Urothelium cell line (cell line): ENCODE measurements at places on chromosomes 2 and 18.

- no peak for DNase-seq
These were observed 379.3 kb upstream of the VWC2L start for GRCh38 chr2:214031566-214031965.

DNA sequence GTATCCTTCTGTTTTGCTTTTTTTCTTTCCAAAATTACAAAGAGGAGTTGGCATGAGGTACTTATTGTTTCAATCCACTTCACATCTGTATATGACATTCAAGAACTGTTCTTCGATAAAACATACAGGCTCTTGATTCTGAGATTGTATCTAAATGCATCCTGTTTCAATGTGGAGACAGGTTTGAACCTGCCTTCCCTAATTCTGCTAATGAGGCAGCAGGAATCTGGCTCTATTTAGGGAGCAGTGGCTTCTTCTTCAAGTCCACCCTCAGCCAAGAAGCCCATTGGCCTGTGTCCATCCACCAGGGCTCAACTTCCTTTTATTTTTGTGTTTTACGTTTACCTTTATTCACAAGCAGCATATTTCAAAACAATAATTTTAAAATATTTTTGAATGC, 84.8 kb upstream of the PIK3C3 start:
- no peak for DNase-seq

GRCh38 chr2:170905864-170906263, 23.2 kb upstream of the GORASP2 start:
- DNase-seq, result no peak

DNA sequence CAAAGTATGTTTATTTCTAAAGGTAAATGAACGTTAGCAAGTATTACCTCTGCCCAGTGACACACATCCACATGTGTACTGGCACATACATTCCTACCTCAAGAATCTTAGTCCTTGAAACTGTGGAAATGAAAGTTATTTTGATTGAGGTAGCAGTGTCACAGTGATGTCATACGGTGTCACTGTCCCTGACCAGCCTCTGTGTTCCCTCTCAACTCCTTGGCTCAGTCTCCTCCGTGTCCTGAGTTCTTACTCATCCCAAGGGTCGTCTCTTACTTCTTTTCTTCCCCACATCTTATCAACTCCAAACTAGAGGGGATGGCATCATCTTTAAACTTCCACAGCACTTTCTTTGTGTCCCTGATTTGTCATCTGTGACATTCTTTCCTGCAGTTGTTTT, 3.3 kb downstream of the NCK2 start:
- no peak for DNase-seq

DNA sequence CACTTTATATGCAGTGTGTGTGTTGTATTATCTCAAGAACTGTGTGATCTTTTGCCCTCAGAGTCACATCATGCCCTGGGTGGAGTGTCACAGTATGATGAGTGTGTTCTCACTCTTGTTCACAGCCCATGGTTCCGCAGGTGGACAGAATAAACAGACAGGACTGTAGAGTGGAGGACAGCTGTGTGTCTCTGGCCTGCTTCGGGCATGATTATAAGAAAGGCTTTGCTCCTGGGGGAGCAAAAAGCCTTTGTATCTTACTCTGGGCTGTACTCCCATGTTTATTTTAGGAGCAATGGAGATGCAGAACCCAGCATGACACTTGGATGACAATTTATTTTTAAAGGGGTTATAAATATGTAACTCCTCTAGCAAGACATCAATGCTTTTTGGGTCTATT, 371.7 kb upstream of the MEX3C start:
- DNase-seq, result no peak

DNA sequence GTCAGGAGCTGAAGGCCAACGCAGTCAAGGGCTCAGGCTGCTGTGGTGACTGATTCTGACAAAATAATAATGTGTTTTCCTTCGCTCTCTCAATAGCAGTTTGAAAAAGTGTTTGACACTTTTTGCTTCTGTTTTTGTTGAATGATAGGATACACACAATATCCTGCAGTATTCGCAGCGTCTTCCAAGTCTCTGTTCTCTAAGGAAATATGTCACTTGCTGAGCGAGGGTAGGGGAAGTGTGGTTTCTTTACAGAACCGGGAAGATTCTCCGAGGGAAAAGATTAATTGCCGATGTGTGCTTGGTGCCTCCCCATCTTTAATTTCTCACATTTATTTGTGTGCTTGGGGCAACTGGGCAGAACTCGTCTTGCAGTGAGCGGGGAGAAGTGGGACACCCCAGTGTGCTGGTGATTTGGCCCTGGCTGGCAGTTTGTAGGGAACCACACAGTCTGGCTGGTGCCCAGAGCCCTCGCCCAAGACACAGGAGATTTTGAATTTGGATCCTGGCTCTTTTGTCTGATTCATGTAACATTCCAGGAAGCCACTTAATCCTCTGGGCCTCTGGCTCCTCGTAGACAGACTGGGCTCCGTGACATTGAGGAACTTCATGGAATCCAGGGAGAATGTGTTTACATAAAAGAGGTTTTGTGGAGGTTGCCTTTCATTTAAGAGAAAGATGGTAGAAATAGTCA, 169.4 kb downstream of the LDLRAD4 start:
- no peak for DNase-seq

DNA sequence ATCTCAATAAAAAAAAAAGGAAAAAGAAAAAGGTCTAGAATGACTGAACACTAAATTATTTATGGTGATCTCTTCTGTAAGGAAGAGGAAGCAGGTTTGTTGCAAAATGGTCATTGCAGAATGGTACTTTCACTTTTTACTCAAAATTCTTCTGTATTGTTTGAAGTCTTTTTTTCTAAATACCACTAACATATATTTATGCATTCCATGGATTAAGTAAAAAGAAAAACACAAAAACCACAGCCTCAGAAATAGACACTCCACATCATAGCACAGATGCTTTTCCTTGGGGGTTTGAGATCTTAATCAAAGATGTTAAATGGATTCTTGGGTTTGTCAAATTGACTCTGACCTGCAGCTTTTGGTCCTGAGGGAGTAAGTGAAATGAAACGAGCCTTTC, 47.4 kb downstream of the RHOB start:
- DNase-seq, result no peak

DNA sequence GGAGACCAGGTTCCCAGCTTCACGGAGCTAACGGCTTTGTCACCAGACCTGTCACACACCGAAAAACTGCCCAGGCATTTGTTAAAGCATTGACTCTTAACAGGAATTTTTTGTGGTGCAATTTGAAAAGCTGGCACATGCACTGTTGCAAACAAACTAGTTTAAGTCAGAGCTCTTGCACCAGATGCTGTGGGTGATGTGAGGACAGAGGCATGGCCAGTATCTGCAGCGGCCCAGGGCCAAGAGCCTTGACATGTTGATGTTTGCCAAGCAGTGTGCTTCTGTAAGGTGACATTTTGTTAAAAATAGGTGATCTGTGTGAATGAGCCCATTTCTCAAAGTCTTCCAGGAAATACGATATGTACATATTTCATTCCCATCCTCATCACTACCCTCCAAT, 142.5 kb downstream of the MTCL1 start:
- no peak for DNase-seq

- DNase-seq, result no peak
These were observed 96.2 kb upstream of the ARHGAP28 start for GRCh38 chr18:6633310-6633709.

DNA sequence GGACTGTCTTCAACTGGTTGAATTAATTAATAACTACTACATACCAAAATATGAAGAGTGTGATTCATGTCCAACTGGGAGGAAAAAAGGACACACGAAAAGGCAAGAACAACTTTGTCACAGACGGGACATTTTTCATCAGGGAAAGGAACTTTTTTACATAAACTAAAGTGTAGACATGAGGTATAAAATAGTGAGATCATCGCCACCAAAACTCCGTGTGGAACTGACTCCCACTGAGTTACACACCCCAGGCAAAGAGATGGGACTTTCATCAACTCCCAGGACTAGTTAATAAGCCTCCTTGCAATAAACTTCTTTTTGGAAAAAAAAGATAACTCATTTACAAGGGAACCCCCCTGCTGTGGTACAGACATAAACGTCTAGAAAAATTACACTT, 12.9 kb upstream of the NMI start:
- no peak for DNase-seq

DNA sequence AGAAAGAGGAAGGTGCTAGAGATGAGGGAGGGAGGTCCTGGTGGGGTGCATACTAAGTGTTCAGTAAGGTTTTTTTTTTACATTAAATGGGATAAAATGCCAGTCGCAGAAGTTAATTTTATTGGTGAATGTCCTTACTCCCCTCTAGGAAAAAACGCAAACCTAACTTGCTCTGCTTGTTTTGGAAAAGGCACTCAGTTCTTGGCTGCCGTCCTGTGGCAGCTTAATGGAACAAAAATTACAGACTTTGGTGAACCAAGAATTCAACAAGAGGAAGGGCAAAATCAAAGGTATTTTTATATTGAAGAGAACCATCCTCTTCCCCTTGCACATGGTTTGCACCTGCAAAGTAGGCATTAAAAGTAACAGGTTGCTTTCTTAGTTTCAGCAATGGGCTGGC, 12.7 kb upstream of the IL18R1 start:
- no peak for DNase-seq

- no peak for DNase-seq
These were observed 2.8 kb downstream of the PCBP1 start for GRCh38 chr2:70089983-70090525.
